ENCODE measurements at places on chromosomes 3 and 15.

- no peak for DNase-seq
Measured at GRCh38 chr3:51933471-51934138, 8.1 kb downstream of the RRP9 start.

- no peak for DNase-seq
Measured at GRCh38 chr3:138300647-138301046, 29.0 kb downstream of the NME9 start.

GRCh38 chr3:25117005-25117593 is 311.0 kb upstream of the RARB start:
- DNase-seq = no peak

- no peak for DNase-seq
Measured at GRCh38 chr15:68817304-68818065, 3.2 kb downstream of the ANP32A start.

GRCh38 chr3:121228971-121229370 is 316.8 kb downstream of the POLQ start:
- no peak for DNase-seq

- DNase-seq = no peak
Measured at GRCh38 chr15:84944311-84944710, 37.3 kb upstream of the PDE8A start.

DNA sequence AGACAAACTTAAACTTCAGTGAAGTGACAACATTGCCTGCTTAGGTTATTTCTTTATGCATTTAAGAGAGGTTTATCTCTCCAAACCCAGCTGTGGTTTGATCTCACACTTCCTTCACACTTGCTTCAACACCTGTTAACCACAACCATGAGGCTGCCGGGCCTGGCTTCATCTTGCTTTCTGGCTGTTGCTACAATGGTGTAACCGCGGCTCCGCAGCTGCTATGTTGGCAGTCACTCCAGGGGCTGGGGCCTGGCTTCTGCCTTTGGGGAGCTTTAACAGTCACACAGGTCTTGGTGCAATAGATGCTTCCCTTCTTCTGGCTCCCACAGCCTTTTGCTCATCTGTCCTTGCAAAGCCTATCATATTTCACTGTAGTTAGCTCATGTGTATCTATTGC is 72.9 kb upstream of the MNS1 start:
- DNase-seq = peak; percentile 8

Data from NCI-H1694 treated with DMSO at 0.1 percent for 48 hours (cell line).